Brain pericyte (primary cell): ENCODE measurements at places on chromosomes 7 and 10.

GRCh38 chr7:140581411-140581810, 59.2 kb downstream of the DENND2A start:
- no peak for DNase-seq

- no peak for DNase-seq
These were observed 269.3 kb downstream of the BICC1 start for GRCh38 chr10:58781873-58782488.

DNA sequence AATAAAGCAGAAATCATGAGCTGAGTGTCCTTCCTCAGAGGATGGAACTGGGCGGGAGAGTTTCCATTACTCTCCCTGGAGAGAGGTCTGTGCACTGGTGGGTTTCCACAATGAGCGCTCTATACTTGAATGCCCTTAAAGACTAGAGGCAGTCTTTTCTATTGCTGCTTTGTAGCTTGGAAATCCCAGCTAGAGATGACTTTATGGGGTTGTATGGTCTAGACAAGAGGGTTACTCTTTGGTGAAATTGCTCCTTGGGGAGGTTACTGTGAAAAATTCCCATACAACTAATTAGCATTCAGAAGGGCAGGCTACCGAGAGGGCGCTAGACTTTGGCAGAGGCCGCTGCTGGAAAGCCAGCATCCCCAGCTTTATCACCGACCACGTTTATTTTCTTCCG, 136.8 kb downstream of the TAX1BP1 start:
- no peak for DNase-seq

DNA sequence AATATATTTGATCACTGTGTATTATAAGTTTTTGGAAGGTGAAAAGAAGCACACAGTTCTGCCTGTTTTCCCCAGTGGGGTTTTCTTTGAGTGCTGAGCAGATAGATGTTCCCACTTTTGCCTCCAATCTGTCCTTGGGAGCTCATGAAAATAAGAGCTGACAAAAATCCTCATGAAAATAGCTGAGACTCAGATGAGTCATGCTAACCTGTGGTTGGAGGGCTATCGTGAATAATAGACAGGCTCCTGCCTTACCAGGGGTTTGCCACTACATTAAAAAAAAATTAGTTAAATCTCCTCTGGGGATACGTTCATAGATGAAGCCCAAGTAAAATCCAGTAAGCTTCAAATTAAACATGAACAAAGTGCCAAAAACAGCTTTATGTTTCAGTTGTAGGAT, 10.9 kb upstream of the AOAH start:
- DNase-seq: no peak
